ENCODE measurements at places on chromosomes 16 and 17.

- DNase-seq: no peak
Measured at GRCh38 chr16:62060089-62060488, 23.9 kb upstream of the CDH8 start.

- no peak for DNase-seq
Measured at GRCh38 chr17:60970741-60971140, 293.1 kb downstream of the BCAS3 start.

DNA sequence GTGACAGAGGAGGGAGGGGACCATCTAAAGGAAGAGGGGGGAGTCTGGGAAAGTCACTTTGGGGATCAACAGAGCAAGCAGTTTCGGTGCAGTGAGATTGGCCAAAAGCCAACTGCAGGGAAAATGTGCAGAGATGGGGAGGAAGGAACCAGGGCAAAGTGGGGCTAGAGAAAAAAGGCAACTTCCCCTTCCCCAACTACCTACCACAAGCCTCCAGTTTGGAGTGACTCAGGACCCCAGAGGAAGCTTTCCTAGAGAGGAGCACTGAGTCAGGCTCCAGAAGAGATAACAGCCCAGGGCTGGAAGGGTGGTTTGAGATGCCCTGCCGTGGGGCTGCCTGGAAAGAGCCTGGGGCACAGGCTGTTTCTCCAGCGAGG lies 6.9 kb upstream of the CD300LD start:
- no peak for DNase-seq

GRCh38 chr17:63775420-63775819 lies 1.4 kb downstream of the DDX42 start:
- DNase-seq: no peak

- no peak for DNase-seq
Measured at GRCh38 chr16:71645450-71645849, 19.5 kb downstream of the MARVELD3 start.

GRCh38 chr17:50437409-50437808 lies 11.4 kb downstream of the ACSF2 start:
- no peak for DNase-seq

DNA sequence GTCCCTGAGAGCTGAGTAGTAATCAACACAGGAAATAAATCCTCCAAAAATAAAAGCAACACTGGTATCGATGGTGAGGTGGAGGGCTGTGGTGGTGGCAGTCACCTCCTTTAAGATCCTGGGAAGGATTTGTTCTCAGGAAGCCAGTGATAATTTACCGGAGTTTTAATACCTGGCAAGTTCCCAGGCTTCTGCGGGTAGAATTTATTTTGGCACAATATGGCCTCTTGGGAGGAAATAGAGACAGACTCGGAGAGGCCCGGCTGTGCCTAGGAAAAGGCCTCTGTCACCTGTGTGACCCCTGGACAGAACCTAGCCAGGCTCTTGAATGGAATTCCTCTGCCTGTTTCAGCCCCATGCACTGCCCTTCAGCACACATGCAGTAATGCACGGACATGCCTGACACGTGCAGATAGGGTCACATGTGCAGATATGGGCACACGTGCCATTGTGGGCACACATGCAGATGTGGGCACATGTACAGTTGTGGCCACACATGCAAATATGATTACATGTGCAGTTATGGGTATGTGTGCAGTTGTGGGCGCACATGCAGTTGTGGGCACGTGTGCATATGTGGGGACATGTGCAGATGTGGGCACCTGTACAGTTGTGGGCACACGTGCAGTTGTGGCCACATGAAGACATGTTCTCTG lies 33.5 kb downstream of the MGAT5B start:
- DNase-seq: no peak

- DNase-seq: no peak
Measured at GRCh38 chr17:68296217-68297191, 5.2 kb downstream of the ARSG start.

- no peak for DNase-seq
Measured at GRCh38 chr17:42655528-42655927, 3.6 kb upstream of the TUBG2 start.

- DNase-seq: no peak
Measured at GRCh38 chr17:40703652-40704051, at the start of gene KRT24. KRT24 (minus strand) TSS chr17:40703752; CDS start chr17:40703693, 59 bp downstream.

DNA sequence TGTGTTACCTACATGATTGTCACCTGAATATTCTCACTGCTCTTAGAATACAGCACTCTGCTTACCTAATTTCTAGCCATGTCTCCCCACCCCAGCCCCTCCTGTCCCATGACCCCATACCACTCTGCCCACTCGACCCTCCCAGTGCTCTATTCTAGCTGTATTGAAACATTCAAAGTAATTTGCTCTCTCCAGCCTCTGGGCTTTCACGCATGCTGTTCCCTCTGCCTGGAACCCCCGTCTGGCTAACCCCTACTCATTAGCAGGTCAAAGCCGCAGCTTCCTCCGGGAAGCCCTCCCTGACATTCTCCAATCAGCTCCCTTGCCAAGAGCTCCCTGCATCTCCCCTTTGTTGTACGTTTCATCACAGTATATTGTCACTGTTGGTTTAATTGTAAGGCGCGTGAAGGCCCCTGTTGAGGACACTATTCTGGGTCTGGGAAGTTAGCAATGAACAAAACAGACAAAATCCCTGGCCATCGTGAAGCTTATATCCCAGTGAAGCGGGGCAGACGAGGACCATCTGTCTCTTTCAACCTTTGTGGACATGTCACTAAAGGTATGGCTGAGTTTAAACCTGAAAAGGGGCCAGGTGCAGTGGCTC lies 72.3 kb upstream of the LHX1 start:
- DNase-seq: no peak

GRCh38 chr16:49407873-49408550 lies 34.4 kb downstream of the C16orf78 start:
- peak; percentile 50 for DNase-seq

GRCh38 chr17:81814748-81815645 lies 11.0 kb downstream of the GCGR start:
- no peak for DNase-seq
